ENCODE measurements at places on chromosomes 11 and 22. TPM values are rescaled to one million over a fixed set of nuclear protein-coding genes. Genes with fewer than 3 reads are reported as not detected.
A peak's percentile ranks its signal among the peaks of the same experiment; 100 is the strongest.

DNA sequence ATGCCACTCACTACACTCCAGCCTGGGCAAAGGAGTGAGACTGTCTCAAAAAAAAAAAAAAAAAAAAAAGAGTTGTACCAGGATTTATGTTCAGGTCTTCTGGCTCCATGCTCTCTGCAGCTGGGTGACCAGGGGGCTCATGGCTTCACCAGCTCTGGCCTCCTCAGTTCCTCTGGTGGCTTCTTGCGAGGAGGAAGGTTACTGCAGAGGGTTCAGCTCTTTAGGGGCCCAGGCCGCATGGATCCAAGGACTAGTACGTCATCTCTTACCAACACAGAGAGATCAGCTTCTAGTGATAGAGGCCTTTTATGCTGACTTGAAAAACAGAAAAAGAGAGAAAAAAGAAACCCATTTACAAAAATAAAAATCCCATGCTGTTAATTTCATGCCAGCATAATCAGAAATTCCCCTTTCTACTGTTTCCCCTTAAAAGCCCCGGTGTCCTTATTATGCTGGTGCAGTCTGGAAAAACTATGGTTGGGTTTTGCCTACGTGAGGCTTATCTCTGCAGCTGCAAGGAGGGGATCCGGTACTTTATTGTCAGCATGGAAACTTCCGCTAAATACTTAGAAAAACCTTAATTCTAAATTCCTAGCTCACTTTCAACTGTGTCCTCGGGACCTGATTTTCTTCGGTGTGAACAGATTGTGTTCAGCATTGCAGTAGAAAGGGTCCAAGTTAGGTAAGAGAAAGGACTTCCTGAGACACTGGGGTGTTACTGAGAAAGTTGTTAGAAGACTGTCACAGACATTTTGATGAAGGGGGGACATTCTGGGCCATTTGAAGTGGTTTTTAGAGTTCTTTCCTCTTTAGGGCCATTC is 13.7 kb downstream of the ZBTB16 start:
- DNase-seq = no peak

The HIC2 gene
- total RNA-seq = 4.3 TPM

GRCh38 chr22:19473578-19473977 is 5.4 kb downstream of the UFD1 start:
- DNase-seq = no peak

GRCh38 chr22:29720811-29721323 is 1.1 kb downstream of the CABP7 start:
- no peak for DNase-seq

- DNase-seq = no peak
These were observed 14.6 kb downstream of the GAL start for GRCh38 chr11:68698993-68699392.

The GGTLC2 gene
- total RNA-seq = not detected

The RASSF10 gene
- 0.34 TPM for total RNA-seq

GRCh38 chr22:41491374-41492100 is 22.6 kb downstream of the ACO2 start:
- no peak for DNase-seq

DNA sequence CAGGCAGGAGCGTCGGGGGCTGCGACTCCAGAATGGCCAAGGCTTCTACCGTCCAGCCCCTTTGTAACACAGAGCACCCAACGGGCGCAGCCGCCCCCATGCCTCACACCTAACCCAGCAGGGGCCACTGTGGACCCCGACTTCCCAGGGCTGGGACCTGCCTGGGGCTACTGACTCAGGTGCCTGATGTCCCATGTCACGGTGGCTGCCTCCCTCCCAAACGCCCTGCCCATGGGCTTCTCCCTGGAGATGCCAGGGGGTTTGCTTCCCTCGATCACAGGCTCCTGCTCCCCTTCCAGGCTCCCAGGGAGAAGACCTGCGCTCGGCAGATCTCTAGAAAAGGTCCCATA is 84.0 kb downstream of the MYEOV start:
- DNase-seq = no peak

DNA sequence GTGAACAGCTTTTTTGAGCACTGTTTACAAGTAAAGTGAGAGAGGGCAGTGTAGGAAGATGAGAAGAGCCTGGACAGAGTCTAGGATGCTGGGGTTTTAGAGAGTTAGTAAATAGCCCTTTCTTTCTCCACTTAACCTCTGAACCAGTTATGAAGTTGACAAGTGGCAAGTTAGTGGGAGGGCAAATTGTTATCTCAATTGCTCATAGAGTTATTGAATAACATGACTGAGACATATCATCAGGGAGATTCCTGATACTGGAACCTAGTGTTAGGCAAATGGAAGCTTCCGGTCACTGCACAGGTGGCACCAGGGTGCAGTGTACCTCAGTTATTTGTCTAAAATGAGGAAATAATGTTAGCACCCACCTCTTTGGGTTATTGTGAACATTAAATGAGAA is 57.8 kb upstream of the PTPN5 start:
- DNase-seq = no peak

GRCh38 chr11:57513911-57514537 is 1.5 kb downstream of the SLC43A1 start:
- DNase-seq = no peak

The CFAP300 gene
- total RNA-seq = 0.23 TPM

- no peak for DNase-seq
These were observed 18.6 kb downstream of the SPTBN2 start for GRCh38 chr11:66710384-66710930.

DNA sequence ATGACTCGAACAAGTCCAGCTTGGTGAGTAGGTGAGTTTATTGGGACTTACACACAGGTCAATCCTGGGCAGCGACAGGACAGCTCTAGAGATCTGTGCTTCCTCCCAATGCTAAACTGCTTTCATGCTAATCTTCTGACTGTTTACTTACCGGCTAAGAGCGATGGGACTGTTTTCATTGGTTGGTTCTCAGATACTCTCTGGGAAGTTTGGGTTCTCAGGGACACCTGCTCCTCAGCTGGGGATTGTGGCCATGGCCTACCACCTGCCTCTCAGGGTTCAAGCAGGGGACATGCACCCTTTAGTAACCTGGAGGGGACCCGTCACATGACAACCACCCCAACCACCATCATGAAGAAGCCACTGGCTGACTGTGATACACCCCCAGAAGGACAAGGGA is 13.1 kb downstream of the APOL2 start:
- no peak for DNase-seq

DNA sequence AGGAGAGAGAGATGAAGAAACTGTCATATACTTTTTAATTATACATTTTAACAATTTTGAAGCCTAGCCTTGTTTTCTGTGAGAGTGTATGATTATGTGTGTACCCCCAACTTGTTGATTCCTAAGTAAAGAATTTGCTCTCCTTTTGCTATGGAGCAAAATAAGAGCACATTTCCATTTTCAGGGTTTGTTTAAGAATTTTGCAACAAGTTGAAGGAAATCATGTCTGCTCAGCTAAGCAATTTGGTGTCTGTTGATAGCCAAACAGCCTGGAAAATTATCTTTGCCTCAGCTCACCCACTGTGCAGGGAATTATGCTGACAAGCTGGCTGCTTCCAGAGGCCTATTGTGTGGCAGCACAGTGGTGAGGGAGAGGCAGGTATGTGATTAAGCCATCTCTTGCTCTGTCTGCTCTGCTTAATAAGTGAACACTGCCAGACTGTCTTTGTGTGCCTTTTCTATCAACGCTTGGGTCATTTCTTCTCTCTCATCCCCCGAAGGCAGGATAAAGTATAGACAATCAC is 135.1 kb upstream of the TTC12 start:
- no peak for DNase-seq

GRCh38 chr22:17035246-17035645 is 27.2 kb upstream of the GAB4 start:
- DNase-seq = no peak

GRCh38 chr22:25959818-25960774 is 209.2 kb upstream of the SEZ6L start:
- no peak for DNase-seq

DNA sequence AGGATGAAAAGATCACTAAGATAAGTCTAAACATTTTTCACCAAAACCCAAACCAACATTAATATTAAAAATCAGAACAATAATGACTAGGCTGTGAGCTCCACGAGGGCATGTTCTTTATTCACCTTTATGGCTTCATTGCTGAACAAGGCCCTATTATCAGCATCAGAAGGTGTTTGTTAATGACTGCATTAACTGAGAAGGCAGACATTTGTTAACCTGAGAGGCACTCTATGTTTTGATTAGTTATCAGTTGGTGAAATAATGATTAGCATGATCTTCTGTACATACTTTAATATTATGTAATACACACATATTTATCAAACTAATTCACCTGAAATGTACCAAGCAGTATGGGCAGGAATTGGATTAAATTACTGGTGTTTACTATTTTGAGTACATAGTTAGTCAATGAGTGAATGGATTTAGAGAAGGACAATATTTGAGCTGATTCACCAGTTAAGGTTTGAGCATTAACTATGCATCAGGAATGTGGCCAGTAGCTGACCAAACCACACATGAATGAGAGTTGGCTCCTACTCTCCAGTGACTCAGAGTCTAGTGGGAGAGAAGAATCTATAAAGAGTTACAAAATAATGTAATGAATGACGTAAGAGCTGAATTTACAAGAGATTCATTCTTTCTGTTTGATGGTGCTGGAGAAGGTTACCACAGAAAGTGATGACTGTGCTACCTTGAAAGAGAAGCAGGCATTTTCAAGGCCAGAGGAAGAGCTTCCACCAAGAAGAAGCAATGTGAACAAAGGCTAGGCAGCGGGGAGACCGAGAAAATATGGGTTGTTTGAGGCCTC is 6.7 kb downstream of the IL18 start:
- peak; percentile 63 for DNase-seq

DNA sequence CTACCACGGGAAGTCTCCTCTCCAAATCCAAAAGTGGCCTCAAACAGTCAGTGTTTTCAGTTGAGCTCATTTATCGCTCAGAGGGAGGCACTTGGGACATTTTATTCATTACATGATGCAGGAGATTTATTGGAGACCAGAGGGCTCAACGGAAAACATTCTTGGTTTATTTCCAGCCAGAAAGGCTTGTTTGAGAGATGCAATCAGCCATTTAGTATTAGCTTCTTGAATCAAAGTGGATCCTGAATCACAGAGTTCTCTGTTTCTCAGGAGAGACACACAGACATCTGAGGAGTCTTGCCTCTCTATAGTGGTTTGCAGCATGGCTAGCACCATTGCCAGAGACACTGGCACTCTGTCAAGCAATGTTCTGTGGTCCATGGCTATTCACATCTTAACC is 31.5 kb downstream of the CD44 start:
- DNase-seq = no peak

DNA sequence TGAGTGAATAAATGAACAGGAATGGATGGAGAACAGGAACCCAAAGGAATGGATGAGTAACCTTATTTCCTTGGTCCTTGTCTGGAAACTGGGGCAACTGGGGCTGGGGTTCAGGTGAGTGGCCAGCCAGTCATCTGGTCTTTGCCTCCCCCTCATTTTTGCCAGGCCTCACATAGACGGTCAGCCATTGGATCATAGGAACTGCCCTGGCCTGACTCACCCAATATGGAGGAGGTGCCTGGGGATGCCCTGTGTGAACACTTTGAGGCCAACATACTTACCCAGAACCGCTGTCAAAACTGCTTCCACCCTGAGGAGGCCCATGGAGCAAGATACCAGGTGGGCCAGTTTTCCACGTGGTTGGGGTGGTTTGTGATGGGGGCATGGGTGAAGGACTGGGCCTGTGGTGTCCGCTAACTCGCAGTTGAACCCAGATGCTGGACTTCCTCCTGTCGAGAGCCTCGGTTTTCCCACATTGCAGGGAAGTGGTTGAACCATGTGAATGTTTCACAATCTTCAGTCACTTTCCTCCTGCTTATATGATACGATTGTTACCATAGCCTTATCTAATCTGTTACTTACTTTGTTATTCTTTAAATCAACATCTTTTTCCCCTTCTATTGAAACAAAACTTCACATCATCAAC is 4.4 kb downstream of the TRIOBP start:
- no peak for DNase-seq

- peak; percentile 97 for DNase-seq
These were observed 411.5 kb upstream of the DDI1 start for GRCh38 chr11:103624708-103625623.

DNA sequence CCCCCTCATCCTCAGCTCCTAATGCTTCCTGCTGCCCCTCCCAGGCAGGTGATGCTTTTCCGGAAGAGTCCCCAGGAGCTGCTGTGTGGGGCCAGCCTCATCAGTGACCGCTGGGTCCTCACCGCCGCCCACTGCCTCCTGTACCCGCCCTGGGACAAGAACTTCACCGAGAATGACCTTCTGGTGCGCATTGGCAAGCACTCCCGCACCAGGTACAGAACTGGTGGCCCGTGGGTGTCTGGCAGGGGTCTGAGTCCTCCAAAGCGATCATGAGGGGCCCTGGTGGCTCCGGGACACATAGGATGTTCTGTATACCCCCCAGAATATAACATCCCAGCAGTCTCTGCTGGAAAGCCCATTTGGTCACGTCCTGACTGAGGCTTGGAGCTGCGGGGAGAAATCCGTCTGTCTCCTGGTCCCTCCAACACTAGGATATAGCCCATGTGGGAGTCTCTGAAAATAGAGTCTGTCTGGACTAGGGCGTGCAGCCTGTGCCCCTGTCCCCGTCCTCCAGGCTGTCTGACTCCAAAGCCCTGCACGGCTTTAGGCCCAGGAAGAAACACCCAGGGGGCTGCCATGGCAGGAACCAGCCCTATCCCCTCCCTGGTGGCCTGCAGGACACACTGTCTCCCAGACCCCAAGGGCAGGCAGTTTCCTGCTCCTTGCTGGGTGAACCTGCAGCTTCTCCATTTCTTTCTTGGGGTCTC is 9.1 kb downstream of the F2 start:
- DNase-seq = no peak
